ENCODE measurements at places on chromosomes 2 and 18. TPM values are rescaled to one million over a fixed set of nuclear protein-coding genes. Genes with fewer than 3 reads are reported as not detected.
A peak's percentile ranks its signal among the peaks of the same experiment; 100 is the strongest.

CAPG gene
- 62.9 TPM for total RNA-seq

NAT8 gene
- total RNA-seq, result not detected

CHRND gene
- not detected for total RNA-seq

DPP4 gene
- 1.6 TPM for total RNA-seq

ANKRD29 gene
- 3.5 TPM for total RNA-seq

TEKT4 gene
- total RNA-seq, result not detected

GAD1 gene
- not detected for total RNA-seq

TRIM54 gene
- total RNA-seq, result not detected

DNA sequence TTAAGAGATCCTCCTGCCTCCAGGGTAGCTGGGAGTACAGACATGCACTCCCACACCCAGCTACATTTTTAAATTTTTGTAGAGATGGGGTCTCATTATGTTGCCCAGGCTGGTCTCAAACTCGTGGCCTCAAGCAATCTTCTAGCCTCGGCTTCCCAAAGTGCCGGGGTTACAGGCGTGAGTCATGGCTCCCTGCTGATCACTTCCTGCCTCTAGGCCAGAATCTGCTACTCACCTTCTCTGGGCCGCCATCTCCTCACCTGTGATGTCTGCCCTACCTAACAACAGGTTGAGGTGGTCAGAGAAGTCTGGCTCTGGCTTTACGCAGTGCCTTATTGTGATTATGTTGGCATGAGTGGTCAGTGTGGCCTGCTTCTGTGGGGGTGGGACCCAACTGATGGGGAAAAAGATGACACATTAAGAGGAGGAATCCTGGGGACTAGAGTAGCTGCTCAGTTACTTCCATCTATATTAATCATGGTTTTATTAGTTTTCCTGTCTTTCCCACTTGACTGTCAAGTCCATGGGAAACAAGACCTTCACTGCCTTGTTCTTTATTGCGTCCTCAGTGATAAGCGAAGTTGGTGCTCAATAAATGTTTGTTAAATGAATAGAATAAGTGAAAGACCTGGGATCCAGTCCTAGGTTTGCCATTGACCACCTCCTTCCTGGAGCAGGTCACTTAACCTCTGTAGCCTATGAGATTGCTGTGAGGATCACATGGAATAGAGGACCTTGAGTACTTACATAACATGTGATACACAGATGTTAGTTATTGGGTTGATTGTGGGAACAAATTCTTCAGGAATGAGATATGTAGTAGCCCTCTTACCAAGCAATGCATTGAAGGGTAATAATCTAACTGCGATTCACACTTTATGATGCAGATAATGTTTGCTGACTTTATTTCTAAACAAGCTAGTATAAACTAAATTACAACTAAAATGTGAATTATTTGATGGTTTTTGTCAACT, 15.7 kb downstream of the KCTD1 start:
- no peak for ATAC-seq

DNA sequence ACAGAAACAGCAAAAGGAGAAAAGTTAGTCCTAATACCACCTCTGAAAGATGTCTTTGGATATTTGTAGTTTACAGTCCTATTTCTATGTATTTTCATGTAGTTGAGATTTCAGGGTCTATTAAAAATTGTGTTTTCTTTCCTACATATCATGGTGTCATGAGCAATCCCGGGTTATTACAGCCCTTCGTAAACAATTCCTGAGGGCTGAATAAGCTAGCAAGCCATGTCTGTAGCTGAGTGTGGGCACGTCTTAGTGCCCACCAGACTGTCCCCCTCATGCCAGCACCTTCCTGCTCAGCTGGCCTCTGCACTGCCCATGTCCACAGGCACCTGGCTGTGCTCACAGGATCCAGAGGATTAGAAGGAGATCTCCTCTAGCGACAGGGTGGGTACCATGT, 60.6 kb downstream of the CTIF start:
- ATAC-seq, result no peak

DNA sequence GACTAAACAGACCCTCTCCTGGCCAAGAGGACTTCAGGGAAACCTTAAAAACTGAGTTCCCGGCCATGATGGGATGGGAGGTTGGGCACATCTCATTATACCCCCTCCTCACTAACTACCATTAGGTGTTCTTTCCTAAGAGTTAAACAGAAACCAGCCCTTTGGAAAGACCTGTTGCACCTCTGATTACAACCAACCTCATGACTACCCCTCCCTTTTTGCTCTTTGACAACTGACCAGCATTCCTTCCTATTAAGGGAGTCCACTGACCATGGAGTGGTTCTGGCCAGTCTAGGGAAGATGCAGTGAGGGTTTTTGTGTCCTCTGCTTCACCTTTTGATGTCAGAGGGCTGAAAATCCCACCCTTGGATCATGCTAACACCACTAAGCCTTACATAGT, 44.5 kb upstream of the FRZB start:
- no peak for ATAC-seq

GRCh38 chr2:240579071-240579762, 7.3 kb upstream of the CAPN10 start:
- no peak for ATAC-seq

DNA sequence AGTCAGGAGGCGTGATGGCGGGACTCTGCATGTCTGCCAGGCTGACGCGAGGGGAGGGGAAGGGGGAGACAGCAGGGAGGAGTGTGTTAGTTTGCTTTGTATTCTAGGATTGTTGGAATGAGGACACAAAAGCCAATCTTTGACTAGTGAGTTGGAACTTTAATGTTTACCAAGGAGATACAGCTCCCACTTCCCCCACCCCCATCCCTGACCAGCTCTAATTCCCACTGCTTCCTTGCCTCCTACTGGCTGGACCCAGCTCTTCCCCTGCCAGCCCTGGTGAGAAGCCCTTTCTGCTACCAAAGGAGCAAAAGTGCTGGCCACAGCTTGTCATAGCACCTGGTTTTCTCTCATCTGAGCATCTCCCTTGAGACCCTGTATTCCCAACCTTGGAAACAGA, 84.5 kb downstream of the CELF4 start:
- no peak for ATAC-seq

DNA sequence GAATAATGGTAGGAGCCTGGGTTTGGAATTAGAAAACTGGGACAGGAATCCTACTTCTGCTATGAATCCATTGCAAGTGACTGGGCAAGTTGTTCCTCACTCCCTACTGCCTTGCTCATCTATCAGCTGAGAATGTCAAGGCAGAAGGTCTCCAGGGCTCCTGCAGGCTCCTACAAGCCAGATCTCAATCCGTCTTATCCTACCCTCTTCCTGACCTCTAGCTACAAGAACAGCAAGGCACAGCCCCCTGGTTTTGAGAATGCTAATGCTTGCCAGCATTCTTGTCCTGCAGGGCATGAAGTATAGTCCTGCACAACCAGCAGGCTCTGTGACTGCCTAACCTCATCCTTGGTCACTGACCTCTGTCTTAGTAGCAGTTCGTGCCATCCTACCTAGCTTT, 141.9 kb upstream of the TNP1 start:
- no peak for ATAC-seq

GRCh38 chr18:2716394-2717326, 61.1 kb downstream of the SMCHD1 start:
- no peak for ATAC-seq

DNA sequence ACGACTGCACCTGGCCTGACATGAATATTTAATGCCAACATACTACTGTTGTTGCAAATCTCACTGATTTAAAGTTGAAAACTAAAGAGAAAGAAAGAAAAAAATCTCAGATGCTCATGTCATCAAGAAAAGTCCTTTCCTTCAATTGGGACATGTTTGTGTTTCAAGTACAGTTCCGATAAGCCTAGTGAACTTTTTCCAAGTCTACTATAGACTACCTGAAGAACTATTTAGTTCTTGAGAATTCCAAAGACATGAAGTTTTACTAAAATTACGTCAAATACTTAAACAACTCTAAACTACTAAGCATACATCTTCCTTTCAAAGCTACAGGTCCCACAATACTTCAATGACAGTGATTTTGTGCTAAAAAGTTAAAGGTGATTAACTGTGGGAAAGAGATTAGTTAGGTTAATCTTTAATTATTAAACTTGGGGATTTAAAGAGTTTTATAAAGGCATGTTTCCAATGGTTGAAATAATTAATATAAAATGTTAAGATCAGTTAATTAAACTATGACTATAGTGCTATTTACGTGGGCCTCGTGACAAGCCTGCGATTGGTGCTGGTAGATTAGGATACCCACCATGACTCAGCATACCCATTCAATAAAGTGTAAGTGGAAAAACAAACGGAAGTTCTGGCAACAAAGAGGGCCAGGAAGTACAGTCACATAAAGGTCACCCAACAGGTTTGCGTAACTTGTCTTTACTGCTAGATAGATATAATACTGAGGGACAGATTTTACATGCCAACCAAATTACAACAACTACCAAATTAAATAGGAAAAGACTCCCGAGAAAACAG, 55.5 kb downstream of the SEPTIN10 start:
- peak; percentile 48 for ATAC-seq

DNA sequence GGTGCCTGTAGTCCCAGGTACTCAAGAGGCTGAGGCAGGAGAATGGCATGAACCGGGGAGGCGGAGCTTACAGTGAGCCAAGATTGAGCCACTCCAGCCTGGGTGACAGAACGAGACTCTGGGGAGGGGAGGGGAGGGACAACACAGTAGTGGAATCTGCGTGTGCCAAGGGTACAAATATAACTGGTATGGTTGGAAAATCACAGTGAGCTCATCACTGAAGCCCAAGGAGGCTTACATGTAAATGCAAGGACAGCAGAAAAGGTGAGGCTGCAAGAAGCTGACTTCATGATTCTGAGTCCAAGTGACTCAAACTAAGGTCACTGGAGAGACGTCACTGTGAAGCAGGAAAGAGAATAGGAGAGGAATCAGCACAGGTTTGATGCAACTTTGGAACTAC, 9.2 kb downstream of the SEPTIN10 start:
- no peak for ATAC-seq

GRCh38 chr2:168722592-168722991, 79.8 kb upstream of the NOSTRIN start:
- ATAC-seq, result peak; percentile 84

- ATAC-seq, result no peak
These were observed 320.1 kb downstream of the OSR1 start for GRCh38 chr2:19038071-19039015.

DNA sequence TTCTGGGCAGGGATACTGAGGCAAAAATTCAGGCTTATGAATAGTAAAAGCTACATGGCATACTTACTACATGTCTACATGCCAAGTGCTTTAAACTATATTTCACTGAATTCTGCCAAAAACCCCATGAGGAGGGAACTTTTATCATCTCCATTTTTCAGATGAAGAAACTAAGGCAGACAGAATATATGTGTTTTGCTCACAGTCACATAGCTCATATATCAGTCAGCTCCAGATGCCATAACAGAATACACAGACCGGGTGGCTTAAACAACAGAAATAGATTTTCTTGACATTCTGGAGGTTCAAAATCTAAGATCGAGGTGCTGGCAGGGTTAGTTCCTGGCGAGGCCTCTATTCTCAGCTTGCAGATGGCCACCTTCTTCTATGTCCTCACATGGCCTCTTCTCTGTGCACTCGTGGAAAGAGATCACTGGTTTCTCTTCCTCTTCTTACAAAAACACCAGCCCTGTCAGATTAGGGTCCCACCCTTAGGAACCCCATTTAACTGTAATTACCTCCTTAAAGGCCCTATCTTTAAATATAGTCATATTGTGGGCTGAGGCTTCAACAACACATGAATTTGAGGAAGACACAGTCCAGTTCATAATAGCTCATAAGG, 27.1 kb upstream of the CREB1 start:
- peak; percentile 33 for ATAC-seq

DNA sequence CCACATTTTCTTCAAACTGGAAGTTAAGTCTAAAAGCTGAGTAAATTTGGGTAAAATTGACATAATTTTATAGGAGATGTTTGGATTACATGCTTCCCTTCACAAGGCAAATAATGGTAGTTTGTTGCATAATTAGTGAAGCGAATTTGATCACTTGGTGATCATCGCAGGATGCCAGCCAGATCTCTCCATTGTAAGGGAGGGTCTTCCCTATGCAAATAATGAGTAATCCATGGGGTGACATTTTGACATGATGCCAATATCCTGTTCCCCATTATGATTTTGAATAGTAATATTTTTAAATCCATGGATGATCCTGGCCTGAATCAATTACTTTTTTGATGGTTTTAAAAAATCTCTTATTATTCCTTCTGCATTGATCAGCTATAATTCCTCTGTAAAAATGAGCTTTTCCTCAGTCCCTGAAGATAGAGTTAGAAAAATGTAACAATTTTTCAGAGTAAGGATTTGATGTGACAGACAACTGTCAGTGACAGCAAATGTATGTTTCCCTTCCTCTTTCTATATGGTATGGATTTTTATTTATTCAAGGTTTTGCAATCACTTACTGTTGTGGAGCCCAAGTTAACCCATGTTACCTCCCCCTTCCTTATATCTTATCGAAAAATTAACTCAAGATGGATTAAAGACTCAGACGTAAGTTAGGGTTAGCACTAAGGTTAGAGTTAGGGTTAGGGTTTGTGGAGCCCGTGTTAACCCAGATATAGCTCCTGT, 21.4 kb downstream of the CCL20 start:
- no peak for ATAC-seq

- no peak for ATAC-seq
These were observed 18.9 kb downstream of the ZRANB3 start for GRCh38 chr2:135512099-135512498.

All from gastroesophageal sphincter (tissue), 4 donors.